ENCODE measurements at places on chromosomes 4 and X.
A peak's percentile ranks its signal among the peaks of the same experiment; 100 is the strongest.

DNA sequence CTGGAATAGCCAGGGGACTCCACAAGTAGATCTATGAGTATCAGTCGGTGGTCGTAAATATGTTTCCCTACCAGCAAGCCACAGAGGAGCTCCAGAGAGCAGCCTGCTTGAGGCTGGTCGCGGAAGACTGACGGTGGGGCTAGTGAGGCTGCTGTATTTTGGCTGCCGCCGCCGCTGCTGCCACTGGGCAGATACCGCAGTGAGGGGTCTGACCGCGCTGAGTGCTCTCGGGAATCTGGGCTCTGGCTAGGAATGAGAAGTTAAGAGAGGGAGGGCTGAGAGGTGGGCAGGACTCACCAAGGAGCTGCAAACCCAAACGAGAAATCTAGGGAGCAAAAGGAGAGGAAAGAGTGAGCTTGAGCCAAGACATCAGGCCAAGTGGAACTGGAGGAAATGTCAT lies at the start of gene EXOC1L:
Gene EXOC1L (plus strand): TSS at position 157 of the 400 bp plus-strand sequence. CDS start 237 bp downstream, at position 394.
- DNase-seq = peak; percentile 19

DNA sequence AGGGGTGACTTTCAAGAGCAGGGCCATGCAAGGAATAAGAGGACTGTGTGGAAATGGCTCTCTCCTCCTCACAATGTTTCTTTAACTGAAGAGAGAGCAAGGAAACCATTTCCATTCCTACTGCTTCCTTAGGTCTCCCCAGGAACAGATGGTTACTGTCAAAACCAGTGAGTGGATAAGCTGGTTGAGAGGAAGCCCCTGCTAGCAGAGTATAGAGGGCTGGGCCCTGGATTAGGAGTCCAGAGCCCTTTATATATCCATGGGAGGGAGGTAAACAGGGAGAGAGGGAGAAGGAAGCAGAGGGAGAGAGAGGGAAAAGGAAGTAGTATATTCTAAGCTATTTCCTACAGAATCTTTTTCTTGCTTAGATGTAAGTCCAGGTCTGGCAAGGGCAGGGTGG lies 43.8 kb upstream of the LAS1L start:
- no peak for DNase-seq

DNA sequence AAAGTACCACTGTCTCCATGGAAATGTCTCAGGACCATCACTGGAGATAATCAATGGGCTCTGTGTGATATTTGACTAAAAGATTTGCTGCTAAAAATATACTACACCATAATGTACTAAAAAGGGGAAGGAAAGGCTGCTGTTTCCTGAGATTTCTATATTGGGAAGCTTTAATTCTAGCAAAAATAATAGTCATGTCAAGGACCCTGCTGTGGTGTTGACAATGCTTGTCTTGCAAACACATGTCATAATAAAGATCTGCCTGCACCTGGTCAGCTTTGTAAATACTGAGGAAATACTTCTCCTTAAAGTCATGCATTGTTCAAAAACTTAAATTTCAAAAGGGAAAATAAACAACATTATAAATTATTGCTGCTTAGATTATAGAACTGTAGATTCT lies 417.9 kb downstream of the GPM6A start:
- no peak for DNase-seq

DNA sequence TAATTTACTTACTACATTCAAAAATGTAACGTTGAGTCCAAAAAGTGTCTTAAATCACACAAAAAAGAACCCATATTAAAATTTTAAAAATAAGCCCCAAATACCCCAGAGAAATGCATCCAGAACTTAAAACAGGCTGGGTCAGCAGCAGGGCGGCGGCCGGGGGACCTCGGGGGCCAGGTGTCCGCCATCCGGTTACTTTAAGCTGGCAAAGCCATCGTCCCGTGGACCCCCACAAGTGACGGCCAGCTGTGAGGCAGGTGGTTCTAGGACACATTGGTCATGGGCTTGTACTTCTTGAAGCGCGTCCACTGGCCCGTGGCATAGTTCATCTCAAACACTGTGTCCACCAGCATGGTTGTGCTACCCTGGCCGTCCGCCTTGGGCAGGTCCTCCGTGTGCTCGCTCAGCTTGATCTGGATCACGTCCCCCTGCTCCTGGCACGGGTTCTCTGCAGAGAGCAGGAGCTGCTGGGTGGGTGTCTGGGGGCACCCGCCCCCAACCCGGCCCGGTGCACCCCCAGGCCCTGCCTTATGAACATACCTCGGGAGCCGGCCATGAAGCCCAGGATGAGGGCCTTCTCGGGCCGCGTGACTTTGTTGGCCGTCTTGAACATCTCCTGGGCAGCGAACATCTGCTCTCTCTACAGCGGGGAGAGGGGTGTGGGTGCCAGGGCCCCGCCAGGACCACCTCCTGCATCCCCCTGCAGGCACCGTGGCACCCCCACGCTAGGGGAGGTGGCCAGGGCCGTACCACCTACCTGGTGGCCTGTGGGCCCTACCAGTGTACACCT lies 25.5 kb downstream of the NELFA start:
- no peak for DNase-seq

- no peak for DNase-seq
These were observed 108.4 kb upstream of the AFAP1 start for GRCh38 chr4:8047837-8048678.

DNA sequence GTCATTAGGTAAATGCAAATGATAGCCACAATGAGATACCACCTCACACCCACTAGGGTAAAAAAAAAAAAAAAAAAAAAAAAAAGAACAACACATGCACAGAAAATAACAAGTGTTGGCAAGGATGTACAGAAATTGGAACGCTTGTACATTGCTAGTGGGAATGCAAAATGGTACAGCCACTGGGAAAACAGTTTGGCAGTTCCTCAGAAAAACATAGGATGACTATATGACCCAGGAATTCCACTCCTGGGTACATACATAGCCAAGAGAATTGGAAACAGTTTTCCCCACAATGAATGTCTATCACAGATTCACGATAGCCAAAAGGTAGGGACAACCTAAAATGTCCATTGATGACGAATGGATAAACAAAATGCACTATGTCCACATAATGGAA lies 161.3 kb upstream of the MAMLD1 start:
- DNase-seq = no peak

DNA sequence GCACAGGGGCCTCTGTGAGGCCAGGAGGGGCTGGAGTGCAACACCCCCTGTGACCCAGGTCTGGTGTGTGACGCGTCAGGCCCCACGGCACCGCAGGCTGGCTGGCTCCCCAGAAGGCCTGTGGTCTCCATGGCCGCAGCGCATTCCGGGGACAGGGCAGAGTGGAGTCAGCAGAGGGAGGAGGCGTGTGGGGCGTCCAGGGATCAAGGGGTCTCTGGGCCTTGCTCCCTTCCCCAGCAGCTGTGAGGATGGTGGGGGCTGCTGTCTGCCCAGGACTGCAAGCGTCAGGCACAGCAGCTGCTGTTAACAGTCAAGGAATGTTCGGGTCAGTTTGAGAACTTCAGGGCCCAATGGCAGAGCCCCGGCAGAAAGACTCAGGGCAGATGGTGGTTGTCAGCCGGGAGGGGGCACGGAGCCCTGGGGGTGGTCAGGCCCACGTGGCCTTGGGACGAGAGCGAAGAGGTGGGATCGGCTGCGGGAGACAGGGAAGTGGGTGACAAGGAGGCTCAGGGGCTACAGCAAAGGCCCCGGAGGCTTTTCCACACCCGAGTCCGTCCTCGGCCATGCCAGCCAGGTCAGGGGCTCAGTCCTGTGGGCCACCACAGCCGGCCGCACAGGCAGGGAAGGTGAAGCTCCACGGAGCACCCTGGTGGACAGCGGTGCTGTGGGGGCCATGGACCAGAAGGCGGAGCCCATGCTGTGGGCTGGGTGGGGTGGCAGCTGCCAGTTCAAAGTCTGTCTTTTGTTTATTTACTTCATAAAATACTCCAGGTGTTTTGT lies 18.3 kb downstream of the PCGF3 start:
- DNase-seq = no peak

- peak; percentile 73 for DNase-seq
These were observed 230.9 kb upstream of the GPC4 start for GRCh38 chrX:133645977-133646718.

- DNase-seq = no peak
These were observed 59.6 kb downstream of the USP9X start for GRCh38 chrX:41144873-41145272.

DNA sequence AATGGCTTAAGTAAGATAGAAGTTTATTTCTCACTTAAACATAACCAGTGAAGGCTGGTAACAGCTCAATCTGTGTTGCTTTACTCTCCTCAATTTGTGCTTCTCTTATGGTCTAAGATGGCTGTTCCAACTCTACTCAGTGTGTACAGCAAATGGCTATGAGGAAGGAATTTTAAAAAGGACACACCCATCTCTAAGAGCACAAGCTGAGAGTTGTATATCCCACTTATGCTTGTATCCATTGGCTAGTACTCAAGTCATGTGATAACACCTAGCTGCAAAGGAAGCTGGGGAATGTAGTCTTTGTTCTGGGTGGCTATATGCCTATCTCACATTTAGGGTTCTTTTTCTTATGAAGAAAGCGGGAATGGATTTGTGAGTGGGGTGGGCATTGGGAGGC lies 63.3 kb downstream of the GPAT3 start:
- DNase-seq = no peak

GRCh38 chrX:73758250-73758649 lies 195.3 kb downstream of the CHIC1 start:
- DNase-seq = no peak

DNA sequence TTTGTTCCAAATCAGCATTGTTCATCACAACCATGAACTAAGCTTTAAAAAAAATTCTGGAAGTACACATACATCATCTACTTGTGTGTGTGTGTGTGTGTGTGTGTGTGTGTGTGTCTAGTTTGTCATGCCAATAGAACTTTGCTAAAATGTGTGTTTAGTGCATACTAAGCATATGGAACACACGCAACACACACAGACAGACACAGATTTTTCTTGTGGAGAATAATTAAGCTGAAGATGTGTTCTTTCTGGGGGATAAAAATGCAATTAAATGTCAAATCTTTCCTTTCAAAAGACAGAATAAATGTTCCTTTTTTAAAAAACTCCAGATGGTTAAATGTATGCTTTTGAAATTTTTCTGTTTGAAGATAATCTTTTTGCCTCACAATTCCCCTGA lies 530.4 kb upstream of the INTU start:
- DNase-seq = no peak

DNA sequence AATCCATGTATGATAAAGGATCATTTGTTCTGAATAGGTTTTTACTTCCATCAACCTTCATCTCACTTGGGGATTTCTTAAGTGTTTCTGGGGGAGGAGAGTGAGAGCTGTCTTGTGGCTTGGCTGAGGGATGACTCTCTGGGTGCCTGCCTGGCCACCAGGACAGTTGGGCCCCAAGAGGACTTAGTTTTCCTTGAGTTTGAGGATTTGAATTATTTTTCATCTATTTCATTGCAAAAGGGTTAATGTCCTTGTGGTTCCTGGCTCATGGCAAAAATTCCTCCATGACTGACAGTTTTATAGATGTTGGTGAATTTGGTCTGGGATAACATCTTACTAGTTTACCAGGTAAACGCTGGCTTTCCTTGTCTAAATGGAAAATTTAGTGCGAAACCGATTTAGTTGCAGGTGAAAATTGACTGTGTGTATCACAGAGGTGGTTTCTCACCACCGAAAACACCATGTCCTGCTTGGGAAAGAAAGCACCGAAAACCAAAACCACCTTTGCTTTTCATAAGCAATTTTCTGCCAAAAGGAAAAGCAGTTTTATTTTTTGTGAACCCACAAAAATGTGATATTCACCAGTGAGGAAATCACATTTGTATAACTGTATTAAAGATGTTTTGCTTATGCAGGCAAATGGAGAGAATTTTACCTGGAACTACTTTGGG lies 331.3 kb upstream of the SFRP2 start:
- DNase-seq = no peak

DNA sequence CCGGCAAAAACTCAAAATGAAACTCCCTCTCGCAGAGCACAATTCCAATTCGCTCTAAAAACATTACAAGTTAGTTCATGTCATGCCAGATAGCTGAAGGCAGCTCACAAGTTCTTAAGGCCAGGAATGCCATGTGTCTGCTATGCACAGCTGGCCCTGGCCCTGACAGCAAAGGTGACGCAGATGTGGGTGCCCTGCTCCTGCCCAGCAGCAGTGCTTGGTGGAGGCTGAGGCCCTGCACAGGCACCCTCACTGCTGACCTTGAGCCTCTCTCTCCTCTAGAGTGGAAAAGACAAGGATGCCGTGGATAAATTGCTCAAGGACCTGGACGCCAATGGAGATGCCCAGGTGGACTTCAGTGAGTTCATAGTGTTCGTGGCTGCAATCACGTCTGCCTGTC lies 2.9 kb downstream of the S100P start:
- DNase-seq = no peak

DNA sequence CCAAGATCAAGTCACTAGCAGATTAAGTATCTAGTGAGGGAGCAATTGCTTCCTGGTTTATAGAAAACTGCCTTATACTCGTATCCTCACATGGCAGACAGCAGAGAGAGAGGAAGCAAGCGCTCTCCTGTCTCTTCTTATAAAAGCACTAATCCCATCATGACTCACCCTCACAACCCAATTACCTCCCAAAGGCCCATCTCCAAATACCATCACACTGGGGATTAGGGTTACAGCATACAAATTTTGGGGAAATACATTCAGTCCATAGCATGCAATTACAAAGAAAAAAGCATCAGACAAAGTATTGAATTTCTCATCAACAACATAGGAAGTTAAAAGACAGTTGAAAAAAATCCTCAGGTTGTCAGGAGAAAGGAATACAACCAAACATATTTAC lies 292.6 kb downstream of the IQCM start:
- DNase-seq = no peak

DNA sequence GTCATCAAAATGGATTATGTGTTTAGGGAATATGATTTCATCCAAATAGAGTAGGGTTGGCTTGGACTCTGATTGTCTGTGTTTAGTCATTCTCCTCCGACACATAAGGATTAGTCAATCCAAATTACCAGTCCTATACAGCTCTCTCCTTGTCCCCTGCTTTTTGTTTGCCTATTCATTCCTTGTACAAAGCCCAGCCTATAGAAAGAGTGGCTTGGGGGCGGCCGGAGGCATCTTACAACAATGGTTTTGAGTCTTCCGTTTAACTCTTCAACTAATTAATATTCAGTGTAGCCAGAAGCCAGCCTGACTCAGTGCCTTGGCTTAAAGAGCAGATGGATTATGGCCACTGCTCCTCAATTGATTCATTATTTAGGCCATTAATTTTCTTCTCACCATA lies 796.6 kb upstream of the POU3F4 start:
- DNase-seq = no peak

GRCh38 chr4:56530269-56531148 lies 24.9 kb downstream of the ARL9 start:
- peak; percentile 94 for DNase-seq

Data from GM03348 (cell line).